ENCODE measurements at places on chromosomes 12 and 14.

DNA sequence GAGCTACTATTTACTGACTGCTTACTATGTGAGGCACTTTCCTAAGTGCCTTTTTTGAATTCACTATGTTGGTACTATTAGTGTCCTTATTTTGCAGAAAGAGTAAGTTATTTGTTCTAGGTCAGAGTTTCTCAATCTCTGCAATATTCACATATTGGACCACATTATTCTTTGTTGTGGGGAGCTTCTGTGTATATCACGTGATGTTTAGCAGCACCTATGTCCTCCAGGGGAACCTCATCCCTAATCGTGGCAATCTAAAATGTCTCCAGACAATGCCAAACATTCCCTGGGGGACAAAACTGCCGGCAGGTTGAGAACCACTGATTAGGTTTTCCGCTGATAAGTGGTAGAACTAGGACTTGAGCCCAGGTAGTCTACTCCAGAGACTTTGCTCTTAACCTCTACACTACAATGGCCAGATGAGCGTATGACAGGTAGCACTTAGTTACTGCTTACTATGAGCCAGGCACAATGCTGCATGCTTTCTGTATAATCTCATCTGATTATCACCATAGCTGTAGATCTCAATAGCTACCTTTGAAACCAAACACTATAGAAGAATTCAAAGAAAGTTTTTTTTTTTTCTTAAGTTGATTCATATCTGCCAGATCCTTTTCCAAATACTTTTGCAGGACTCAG lies 38.9 kb downstream of the NELL2 start:
- no peak for DNase-seq

DNA sequence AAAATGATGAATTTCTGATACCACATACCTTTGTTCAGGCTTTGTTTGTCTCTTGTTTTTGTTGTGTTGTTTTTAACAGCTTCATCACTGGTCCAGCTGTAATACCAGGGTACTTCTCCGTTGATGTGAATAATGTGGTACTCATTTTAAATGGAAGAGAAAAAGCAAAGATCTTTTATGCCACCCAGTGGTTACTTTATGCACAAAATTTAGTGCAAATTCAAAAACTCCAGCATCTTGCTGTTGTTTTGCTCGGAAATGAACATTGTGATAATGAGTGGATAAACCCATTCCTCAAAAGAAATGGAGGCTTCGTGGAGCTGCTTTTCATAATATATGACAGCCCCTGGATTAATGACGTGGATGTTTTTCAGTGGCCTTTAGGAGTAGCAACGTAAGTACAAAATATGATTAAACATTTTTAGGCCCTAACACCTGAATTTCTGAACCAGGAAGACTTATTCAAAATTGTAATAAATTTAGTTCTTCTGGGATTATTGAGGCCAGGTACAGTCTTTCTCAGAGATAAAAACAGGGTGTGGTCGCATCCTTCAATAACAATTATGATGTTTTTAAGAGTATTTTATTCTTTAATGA lies 22.4 kb downstream of the RXYLT1 start:
- no peak for DNase-seq

- DNase-seq, result no peak
These were observed 75.9 kb upstream of the RGS6 start for GRCh38 chr14:71856199-71856919.

DNA sequence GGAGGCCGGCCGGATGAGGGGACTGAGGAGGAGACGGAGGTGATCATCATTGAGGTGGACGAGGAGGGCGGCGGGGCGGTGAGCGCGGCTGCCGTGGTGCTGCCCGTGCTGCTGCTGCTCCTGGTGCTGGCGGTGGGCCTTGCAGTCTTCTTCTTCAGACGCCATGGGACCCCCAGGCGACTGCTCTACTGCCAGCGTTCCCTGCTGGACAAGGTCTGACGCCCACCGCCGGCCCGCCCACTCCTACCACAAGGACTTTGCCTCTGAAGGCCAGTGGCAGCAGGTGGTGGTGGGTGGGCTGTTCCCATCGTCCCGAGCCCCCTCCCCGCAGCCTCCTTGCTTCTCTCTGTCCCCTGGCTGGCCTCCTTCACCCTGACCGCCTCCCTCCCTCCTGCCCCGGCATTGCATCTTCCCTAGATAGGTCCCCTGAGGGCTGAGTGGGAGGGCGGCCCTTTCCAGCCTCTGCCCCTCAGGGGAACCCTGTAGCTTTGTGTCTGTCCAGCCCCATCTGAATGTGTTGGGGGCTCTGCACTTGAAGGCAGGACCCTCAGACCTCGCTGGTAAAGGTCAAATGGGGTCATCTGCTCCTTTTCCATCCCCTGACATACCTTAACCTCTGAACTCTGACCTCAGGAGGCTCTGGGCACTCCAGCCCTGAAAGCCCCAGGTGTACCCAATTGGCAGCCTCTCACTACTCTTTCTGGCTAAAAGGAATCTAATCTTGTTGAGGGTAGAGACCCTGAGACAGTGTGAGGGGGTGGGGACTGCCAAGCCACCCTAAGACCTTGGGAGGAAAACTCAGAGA lies 9.6 kb downstream of the MMP14 start:
- DNase-seq, result peak; percentile 64

- DNase-seq, result no peak
These were observed 43.8 kb upstream of the PPM1H start for GRCh38 chr12:62978768-62979167.

DNA sequence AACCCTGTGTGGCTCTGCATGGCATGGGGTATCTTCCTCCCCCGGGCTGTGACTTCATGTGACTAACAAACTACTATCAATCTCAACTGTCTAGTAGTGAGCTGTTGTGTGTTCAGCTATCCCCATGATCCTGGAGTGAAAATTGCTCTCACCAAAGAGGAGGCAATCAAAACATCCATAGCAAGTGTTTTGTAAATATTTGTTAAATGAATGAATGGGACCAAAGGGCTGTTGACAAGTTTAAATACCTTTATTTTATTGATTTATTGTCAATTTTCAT lies 138.1 kb upstream of the CPM start:
- DNase-seq, result no peak

GRCh38 chr12:123879101-123879500 lies 93.5 kb downstream of the CCDC92 start:
- DNase-seq, result no peak

GRCh38 chr12:49264466-49264872 lies 413 bp upstream of the TUBA1C start:
- no peak for DNase-seq

All from sciatic nerve (tissue), 2 donors.